ENCODE measurements at places on chromosomes 1 and 21.

- no peak for DNase-seq
These were observed 140.5 kb downstream of the COL11A1 start for GRCh38 chr1:102967786-102968185.

DNA sequence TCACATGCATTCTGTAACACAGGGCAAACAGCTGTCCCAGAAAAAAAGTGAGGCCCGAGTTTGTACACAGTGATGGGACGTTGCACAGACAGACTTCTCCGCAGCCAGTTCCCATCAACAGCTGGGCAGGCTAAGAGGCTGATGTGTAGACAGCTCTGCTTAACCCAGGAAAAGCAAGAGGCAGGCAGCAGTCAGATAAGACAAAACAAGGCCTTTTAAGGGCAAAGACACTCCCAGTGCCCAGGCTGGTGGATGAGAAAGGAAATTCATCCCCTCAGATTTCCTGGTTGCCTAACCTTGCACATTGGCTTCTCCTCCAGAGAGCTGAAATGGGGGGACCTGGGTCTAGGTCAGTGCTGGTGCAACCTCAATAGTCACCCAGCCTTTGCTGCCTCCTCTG, 17.2 kb upstream of the PHLDA3 start:
- no peak for DNase-seq

DNA sequence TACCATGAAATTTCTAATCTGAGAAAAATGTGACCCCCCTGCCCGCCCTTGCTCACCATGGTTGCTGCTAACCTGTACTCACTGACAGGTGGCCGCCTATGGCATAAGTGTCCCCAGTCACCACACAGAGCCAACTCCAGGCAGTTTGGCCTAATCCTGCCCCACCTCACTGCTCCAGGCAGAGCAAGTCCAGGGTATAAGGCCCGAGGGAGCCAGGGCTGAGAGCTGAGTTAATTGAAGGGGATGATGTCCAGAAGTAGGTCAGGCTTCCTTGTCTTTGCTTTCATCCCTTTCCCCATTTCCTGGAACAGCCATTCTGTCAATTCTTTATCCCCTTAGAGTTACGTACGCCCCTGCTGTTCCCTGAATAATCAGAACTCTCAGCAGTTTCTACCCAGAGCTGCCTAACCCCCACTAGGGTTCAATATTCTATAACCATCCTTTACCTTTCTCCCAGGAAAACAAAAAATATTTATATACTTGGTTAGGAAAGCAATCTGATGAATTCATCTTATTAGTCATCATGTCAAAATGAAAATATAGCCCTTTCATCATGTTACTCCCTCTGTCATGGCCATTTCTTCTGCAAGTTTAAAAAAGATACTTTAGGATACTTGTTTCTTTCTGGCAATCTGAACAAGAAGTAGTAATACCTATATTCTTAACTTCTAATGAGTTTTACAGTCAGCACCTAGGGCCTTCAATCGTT, 29.4 kb upstream of the CD101 start:
- DNase-seq = no peak

GRCh38 chr1:173016419-173016818, 34.3 kb downstream of the TNFSF18 start:
- DNase-seq = no peak

DNA sequence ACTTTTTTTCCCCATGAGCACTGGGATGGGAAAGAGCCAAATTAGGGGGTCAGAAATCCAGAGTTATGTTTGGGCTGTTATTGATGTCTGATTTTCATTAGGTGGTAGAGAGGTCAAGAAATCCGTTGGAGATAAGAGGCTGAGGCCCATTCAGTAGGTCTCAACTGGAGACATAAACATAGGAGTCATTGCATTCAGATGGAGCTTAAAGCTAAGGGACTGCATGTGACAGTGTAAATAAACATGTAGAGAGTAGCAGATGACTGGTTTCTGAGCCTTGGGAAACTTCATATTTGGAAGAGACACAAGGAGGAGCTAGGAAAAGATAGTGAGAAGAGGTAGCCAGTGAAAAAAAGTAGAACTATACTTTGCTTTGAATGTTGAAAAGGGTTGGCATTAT, 11.7 kb downstream of the PTPRC start:
- DNase-seq = no peak

DNA sequence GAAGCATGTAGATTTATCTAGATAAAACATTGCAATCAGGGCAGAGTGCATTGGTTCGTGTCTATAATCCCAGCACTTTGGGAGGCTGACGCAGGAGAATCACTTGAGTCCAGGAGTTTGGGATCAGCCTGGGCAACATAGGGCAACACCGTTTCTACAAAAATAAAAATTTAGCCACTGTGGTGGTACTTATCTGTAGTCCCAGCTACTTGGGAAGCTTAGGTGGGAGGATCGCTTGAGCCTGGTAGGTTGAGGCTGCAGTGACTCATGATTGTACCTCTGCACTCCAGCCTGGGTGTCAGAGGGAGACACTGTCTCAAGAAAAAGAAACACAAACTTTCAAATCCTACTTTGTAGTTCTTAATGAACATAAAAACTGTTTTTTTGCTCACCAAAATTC, 64.2 kb upstream of the RCC1 start:
- no peak for DNase-seq

DNA sequence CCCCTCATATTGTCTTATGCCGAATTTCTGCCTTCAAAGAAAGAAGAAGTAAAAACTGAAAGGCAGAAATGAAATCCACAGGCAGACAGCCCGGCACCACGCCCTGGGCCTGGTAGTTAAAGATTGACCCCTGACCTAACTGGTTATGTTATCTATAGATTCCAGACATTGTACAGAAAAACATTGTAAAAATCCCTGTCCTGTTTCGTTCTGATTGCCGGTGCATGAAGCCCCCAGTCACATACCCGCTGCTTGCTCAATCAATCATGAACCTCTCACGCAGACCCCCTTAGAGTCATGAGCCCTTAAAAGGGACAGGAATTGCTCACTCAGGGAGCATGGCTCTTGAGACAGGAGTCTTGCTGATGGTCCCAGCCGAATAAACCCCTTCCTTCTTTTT, 49.3 kb downstream of the JMJD4 start:
- no peak for DNase-seq

DNA sequence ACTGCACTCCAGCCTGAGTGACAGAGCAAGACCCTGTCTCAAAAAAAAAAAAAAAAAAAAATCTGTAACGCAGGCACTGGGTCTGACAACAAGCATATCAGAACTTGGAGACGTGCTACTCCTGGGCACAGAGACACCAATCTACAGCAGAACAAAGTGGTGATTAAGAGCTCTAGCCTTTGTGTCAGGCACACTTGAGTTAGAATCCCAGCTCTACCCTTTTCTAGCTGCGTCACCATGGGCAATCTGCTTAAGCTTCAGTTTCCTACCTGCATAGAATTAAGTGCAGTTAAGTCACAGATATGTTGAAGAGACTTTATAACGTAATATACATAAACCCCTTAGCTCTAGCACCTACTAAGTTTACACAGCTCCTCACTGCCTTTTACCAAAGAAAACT, 3.4 kb upstream of the CDCA8 start:
- no peak for DNase-seq

DNA sequence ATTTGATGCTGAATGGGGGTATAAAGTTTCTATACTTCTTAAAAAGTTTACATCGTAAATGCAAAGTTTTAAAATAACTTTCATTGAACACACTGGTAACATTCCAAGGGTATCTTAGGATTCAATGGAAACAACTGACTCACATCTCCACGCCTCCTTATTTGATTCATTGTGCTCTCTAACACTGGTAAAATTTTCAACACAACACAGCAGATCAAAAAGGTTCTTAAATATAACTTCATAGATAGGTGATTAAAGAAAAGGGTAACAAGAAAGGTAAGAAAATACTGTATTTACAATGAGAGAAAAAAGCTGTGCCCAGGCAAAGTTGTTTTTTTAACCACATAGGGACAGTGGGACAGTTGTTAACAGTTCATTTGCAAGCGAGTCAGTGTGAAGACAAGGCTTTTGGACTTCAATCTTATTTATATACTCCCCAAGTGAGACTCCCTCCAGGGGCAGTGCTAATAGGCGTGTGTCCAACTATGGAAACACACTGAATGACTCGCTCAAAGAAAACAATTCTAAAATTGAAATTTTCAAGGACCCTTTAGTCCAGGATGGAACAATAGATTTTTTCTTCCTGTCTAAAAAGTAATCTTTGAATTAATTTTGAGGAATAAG, 140.5 kb downstream of the TIAM1 start:
- DNase-seq = no peak

GRCh38 chr1:159946242-159947187, 1.1 kb upstream of the IGSF9 start:
- no peak for DNase-seq

DNA sequence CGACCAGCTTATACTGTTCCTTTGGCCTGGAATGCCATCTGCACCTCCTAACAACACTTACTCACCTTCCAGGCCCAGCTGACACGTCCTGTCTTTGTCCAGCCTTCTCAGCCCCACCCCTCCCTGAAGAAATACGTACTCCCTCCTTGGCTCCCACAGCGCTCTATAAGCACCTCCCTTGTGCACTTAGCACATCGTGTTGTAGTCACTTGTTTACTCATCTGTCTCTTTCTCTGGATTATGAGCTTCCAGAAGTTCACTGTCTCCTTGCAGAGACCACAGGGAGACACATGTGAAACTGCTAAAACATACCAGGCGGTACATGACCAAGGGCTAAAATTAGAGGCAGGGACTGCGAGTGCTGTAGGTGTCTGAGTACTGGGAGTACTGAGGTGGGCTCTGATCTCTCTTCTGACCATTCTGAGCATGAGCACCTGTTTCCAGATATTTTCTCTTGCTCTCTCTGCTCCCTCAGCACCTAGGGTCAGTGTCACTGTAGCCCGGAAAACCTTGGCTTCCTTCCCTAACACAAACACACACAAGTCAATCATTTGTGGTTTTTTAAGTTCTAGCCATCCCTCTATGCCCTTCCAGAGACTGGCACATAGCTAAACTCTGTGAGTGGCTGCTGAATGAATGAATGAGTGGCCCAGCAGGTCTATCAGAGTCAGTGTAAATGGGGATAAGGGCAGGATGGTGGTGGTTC, 5.1 kb downstream of the DCST1 start:
- DNase-seq = no peak

DNA sequence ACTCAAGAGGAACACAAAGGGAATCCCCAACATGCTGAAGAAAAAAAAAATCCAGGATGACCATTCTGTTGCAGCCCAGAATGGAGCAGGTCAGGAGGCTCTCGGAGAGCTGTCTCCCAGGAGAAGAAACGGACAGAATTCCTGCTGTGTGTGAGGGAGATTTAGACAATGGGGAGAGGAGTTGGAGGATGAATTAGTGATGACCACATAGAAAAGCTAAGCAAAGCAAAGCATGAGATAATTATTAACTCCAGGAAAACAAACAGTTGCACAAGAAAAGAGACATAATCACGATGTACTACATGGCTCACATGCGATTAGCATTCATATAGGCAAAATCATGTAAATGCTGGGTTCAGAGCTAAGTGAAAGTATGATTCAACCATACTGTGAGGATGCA, 61.1 kb upstream of the SMYD2 start:
- no peak for DNase-seq

GRCh38 chr21:34367320-34367935, 3.6 kb downstream of the KCNE2 start:
- no peak for DNase-seq

GRCh38 chr1:11796036-11796828, 9.5 kb downstream of the MTHFR start:
- no peak for DNase-seq

DNA sequence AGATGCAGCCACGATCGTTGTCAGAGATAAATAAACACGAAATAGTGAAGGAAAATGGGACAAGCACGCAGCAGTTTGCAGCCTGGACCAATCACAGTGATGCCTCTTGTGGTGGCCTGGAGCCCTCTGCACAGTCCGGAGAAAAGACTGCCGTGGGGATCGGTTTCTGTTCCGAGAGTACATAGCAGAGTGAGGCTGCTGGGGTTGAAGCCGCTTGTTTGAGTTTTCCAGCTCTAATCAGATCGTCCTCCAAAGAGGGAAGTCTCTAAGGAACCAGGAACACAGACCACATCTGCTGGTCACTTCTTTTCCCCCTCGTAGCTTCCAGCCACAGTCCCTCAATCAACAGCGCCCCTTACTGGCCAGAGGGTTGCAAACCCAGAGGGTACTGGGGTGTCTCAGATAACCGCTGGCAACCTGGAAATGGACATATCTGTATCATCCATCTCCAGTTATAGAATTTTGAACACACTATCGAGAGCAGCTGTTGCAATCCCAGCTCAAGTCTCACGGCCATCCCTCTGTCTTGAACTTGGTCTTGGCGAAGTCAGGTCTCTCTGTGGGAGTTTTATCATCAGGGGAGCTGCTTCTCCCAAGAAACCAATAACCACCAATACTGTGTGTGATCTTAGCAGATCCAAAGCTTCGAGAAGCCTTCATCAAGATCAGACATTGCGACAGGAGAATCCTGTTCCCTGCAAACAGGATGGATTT, 57.4 kb downstream of the OLIG1 start:
- DNase-seq = peak; percentile 62

- DNase-seq = no peak
These were observed 4.2 kb upstream of the ZNF496 start for GRCh38 chr1:247335882-247336281.

GRCh38 chr1:214312530-214313051, 31.6 kb downstream of the SMYD2 start:
- no peak for DNase-seq

DNA sequence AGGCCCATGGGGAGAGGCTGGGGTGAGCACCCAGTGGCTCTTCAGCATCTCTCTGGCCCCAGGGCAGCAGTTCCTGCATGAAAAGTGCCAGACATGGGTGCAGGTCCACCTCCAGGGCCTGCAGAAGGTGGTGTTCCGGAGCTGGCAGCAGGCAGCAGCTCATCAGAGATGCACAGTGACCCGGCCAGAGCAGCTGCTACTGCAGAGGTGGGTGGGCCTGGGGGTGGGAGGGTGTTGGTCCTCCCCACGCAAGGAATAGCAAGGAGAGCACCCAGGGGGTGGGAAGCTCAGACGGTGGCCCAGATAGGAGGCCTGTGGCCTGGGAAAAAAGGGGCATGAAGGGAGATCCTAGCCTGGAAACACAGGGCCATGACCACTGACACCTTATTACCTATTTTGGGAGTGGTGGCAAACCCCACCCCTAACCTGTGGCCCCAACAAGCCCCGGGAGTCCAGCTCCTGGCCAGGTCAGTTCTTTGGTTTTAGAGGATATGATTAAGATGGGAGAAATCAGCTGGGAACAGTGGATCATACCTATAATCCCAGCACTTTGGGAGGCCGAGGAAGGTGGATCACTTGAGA, 20.2 kb downstream of the C1orf167 start:
- no peak for DNase-seq

GRCh38 chr1:105585791-105586190, 1470.7 kb upstream of the PRMT6 start:
- DNase-seq = no peak

- DNase-seq = no peak
These were observed 333.3 kb downstream of the MRPL39 start for GRCh38 chr21:25273959-25274358.

- no peak for DNase-seq
These were observed 20.9 kb downstream of the RNF187 start for GRCh38 chr1:228507961-228508652.

- no peak for DNase-seq
These were observed 72.8 kb downstream of the S100B start for GRCh38 chr21:46532080-46532479.

GRCh38 chr1:230232371-230232771, 165.3 kb downstream of the GALNT2 start:
- DNase-seq = no peak

Measured in progenitor cell of endocrine pancreas (in vitro differentiated cells).